T-helper 22 cell (primary cell): ENCODE measurements at places on chromosomes 11 and 22.

- DNase-seq: no peak
These were observed 499 bp downstream of the LRRC56 start for GRCh38 chr11:537622-538430.

- DNase-seq: no peak
These were observed 54.6 kb downstream of the CTSC start for GRCh38 chr11:88282747-88283515.

DNA sequence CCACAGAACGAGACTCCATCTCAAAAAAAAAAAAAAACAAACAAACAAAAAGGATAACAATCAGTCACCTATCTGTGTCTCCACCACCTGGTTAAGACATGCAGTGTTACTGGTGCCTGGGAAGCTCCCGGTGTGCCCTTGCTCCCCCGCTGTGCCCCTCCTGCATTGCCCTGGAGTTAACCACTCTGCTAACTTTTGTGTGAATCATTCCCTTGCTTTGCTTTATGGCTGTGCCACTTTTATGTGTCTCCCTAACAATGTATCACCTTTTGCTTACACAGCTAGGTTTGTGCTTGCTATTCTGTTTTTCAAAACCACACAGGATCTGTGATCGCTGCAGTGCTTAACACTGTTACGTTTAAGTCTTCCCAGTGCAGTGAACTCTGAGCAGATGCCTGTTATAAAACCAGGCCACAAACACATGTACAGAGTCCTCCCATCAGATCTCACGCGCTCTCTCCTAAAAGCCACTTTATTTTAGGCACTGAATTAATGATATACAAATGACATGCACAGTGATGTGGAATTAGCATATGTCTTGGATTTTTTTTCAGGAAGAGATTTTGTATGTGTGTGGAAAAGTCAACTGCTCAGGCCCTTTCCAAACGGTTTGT, 69.9 kb downstream of the BUD13 start:
- no peak for DNase-seq

- DNase-seq: no peak
These were observed 121.2 kb downstream of the C11orf58 start for GRCh38 chr11:16859651-16860050.

DNA sequence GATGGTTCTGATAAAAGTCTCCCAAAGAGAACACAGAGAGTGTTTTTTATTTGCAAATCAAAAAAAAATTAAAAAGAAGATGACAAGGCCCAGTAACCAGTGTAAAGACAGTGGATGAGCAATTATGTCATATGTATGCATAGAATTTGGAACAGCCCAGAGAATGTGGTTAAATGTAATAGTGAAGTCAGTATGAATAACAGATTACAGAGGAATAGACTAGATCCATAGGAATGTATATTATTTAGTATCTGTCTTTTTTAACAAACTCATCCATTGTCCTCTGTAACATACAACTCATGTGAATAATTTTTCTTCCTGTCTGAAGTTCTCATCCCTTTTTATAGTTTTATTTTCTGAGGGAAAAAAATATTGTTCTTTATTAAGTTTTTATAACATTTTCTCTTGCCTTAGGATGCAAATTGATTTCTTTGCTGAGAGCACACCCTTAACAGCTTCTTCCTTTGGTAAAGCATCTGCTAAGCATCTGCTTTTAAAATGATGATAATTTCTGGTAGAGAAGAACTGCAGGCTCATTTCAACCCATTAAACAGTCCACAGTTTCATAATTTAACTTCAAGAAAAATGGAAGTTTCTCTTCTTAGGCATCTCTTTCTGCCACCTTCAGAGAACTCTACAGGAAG, 266.5 kb upstream of the MTNR1B start:
- no peak for DNase-seq

DNA sequence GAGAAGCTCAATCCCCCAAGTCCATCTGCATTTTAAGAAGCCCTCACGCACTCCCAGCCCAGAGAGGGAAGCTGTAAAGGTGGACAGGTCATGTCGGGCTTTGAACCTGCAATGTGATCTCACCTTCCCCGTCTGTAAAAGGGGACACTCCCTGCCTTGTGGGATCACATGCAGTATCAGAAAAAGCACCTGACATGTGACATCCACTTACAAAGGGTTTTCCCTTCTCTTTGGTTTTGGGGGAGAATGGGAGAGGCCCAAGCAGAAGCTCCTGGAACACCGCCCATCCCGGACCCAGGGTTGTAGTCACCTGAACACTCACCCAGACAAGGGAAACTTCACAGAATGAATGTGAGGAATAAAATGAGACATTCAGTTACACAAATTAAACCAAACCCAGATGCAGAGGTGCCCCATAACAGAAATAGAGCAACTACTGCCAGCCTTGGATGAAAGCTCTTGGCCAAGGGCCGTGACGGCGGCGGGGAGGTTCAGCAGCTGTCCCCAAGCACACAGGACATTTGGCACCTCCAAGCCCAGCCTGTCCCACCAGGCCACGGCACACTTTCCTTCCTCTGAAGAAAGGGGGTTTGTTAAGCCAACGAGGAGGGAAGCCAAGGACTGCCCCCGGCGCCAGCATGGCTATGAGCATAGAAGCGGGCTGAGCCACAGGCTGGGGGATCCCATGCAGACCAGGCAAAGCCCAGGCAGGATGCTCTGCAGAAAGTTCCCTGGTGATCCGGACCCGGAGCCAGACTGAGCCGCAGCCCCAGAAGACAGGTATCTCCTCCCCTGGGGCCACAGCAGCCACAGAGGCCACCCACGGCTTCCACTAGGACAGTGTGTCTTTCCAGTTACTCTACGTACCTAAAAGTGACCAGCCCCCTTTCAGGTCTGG, 3.8 kb downstream of the BID start:
- DNase-seq: no peak

DNA sequence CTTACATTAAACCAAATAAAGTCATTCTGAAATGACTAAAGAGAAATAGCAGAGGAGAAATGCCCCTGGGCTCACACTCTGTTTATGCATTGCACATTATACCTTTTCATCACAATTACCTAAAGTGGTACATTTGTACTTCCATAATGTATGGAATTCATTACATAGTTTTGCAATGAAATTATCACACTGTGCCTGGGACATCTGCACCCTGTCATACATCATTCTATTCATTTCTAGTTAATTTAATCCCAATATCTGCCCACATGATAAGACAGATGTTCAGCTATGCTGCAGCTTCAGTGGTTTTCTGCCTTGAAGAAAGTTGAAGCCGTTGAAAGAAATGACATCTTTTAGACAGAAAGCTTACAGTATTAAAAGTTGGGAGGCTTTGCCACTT, 580.0 kb downstream of the SOX6 start:
- no peak for DNase-seq

DNA sequence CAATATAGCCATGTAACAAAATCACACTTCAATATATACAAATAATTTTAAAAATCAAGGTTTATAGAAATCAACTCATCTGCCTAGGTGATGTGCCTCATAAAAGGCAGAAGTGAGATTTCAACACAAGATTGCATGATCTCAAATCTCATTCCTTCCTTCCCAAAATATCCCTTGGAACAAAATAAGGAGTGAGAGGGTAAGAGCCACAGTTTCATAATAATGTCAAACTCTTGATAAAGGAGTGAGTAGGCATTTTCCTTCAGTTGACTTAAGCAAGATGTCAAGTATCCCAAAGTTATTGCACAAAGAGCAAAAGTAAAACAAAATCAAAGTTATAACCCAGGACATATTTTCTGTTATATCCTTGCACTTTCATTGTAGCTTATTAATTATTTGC, 81.3 kb downstream of the C22orf31 start:
- DNase-seq: no peak

DNA sequence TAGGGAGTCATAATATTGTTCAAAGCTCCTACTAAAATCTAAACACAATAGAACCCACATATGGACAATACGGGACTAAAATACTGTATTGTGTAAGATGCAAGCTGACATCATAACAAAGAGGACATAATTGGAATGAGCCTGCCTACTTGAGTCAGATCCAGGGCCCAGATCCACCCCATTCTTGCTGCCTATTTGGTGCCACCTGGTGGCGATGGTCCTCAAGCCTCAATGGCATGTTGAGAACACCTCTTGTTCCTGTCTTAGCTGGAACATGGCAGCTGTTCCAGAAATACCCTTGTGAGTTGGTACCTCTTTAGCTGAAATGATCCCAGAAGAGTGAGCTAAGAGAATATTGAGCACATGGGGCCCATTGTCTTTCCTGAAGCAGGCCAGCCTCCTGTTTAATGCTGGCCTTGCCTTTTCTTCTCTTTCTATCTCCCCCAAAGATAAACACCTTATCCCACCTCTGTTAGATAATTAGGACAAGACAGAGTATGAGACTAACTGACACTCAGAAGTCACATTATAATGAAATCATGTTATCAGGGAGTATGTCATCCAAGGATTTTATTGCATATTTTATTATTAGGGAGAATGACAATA, 680.9 kb upstream of the ANO5 start:
- DNase-seq: no peak

- DNase-seq: no peak
These were observed 577 bp upstream of the DKK3 start for GRCh38 chr11:12008790-12009616.

DNA sequence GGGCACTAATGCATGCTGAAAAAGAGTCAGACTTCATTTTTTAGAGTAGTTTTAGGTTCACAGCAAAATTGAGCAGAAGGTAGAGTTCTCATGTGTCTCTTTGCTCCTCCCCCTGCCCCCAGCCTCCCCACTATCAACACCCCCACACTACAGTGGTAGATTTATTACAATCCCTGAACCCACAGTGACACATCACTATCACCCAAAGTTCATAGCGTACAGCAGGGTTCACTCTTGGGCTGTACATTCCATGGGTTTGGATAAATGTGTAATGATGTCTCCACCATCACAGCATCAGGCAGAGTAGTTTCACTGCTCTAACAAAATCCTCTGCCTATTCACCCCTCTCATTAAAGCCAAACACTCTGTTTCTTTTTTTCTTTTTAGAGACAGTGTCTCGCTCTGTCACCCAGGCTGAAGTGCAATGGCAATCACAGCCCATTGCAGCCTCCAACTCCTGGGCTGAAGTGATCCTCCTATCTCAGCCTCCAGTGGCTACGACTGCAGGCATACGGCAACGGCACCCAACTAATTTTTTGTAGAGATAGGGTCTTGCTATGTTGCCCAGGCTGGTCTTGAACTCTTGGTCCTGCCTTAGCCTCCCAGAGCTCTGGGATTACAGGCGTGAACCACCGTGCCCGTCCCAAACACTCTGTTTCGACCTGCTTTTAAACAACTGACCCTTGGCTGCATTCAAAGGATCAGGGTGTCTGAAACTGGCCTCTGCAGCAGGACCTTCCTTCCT, 4.1 kb downstream of the BEST1 start:
- DNase-seq: no peak

DNA sequence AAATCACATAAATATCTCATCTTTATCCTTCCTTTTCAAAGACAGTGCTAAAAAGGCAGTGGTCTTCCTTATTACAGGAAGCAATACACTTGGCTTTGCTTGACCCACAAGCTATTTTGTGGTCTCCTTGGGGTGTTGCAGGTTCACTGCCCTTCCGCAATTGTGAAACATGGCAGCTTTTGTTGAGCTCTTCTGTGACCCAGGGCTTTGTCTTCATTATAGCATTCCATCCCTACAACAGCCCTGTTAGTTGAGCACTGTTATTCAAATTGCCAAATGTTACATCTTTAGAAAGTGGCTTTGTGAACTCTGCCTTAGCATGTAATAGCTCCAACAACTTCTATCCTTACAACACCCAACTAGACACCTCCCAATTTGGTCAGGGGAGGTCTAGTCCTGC, 107.1 kb downstream of the OPCML start:
- no peak for DNase-seq

- DNase-seq: no peak
These were observed 3.2 kb downstream of the TH start for GRCh38 chr11:2168286-2169004.

GRCh38 chr22:44297470-44298061, 15.2 kb downstream of the SHISAL1 start:
- no peak for DNase-seq

DNA sequence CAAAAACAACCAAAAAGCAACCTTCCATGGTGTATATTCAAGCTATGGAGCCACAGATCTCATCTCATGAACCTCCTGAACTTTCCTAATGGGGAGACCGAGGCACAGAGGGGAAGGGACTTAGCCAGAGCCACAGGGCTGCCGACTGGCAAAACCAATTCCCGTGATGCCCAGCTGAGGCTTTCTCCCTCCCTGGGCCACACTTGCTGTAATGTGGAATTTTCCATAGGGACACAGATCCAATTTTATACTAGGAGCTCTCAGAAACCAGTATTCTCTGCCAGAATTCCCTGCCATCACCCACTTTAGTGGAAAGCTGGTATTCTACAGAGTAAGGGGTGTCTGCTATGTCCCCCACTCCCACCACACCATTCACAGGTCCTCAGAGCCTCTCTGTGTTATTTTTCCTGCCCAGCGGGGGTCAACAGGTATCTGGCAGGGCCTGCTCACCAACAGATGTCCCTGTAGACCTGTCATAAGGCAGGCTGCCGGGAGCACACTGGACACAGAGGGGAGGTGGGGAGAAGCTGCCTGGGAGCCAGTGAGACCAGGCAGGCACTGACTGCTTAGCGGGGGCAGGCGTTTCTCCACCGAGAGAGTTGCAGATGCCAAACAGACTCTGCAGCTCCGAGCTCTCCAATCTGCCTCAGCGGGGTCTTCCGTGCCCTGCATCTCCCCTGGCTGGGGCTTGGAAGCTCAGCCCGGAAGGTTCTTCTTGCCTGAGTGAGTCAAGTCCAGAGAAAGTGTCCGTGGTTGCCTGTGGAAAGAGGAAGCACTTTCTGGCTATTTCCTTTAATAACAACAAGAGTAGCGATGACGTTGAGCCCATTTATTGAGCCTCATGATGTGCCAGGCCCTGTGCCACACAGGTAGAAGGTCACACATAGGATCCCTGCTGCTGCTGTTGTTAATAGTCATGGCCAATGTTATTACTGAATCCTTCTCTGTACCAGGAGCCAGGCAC, 26.3 kb downstream of the RPS6KA4 start:
- no peak for DNase-seq

GRCh38 chr11:78586452-78587046, 11.9 kb upstream of the NARS2 start:
- DNase-seq: no peak

DNA sequence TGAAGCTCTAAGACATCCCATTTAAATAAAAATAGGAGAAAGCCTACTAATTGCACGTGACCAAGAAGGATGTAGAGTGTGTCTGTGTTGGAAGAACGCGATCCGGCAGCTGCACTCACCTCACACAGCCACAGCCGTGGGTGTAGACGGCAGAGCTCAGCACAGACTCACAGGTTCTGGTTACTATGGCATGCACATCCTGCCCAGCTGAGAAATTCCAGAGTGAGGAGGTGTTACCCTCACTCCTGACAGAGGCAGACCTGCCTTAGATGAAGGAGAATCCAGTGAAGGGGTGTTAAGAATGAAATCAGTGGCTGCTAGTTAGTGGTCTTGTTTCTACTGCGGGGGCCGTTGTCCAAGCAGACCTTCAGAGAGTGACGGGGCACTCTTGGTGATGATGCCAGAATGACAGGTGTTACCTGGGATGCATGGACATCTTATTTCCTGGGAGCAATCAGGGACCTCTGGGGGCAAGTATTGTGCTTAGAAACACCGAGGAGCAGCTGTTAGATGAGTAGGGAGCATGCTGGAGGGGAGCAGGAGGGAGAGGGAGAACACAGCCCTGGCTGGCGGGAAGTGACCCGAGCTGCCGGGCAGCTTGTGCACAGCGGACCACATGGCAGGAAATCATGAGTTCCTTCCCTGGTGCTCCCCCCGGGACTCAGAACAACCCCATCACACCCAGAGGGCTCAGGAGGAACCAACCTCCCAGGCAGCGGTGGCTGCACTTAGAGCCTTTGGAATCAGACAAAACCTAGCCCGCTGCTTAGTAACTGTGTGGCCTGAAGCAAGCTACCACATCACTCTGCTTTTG, 12.3 kb downstream of the KCNJ5 start:
- DNase-seq: no peak
